ENCODE measurements at places on chromosomes 6 and 20.

- DNase-seq, result no peak
These were observed 55.0 kb downstream of the NOX3 start for GRCh38 chr6:155400654-155400965.

- no peak for DNase-seq
These were observed 55.9 kb upstream of the LOC128125822 start for GRCh38 chr6:63516186-63516944.

DNA sequence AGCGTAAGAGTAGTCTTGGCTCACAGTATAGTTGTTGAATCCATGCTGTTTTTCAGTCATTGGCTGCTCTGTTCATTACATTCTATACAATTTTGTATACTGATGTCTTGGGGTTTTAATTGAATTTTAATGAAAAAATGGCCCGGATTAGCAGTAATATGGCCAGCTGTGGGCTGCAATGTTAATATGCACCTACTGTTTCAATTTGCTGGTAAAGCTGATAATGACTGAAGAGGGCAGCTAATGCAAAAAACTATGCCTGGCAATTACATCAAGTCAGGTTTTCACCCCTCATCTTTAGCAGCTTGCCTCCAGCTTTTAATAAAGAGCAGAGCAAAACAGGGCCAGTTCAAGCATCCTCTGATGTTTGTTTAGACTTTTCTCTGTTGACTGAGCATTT, 394.5 kb downstream of the PLCB1 start:
- no peak for DNase-seq

DNA sequence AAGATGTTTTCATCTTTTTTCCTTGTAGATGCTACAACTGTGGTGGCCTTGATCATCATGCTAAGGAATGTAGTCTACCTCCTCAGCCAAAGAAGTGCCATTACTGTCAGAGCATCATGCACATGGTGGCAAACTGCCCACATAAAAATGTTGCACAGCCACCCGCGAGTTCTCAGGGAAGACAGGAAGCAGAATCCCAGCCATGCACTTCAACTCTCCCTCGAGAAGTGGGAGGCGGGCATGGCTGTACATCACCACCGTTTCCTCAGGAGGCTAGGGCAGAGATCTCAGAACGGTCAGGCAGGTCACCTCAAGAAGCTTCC, 101.5 kb downstream of the POPDC3 start:
- DNase-seq, result no peak

DNA sequence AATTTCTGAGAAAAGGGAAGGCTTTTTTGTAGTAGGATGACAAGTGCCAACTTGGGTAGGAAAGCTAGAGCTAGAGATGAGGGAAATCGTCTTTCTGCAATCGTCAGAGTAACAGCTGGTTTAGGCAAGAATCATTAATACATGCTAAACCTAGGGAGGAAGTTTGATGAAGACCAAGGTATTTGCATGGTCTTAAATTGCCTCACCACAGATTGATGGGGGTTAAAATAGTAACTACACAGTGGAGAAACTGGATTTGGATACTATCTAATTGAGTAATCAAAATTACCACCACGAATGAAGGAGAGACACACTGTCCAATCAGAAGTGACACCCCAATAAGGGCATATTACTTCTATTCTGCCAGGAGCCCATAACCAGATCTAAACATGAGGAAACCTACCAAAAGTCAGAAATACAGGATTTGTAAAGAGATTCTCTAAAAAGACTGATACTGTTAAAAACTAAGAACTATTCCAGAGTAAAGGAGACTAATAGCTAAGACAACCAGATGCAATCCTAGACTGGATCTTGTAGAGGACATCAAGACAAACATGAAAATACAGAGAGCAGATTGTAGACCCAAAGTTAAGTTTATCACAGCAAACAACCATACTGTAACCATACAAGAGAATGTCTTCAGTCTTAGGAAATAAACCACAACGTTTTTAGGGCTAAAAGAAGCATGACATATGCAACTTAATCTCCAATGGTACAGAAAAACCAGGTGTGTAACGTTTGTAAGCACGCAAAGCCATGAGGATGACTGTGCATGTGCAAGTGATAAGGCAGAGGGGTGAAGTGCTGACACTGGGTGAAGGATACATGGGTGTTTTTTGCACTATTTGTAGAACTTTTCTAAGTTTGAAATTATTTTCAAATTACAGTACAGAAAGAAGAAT, 21.8 kb downstream of the SNX5 start:
- no peak for DNase-seq

DNA sequence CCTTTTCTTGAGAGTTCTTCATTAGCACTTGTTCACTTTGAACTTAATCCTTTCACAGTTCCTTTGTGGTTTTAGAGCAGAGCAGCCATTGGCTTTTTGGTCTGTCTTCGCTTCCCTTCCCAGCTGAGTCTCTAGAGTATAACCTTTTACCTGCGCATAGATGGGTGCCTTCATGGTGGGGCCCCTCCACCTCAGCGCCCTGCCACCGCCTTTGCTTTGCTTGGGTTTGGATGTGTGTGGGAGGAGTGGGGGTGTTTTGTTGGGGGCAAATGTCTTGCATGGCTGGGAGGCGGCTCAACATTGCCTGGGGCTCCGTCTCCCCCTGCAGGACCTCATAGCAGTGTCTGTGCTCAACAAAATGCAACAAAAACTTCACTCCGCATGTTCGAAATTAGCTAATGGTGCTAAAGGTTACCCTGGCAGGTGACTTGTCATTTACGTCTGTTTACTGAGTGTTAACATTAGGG, 11.9 kb downstream of the PYGB start:
- DNase-seq, result no peak

- no peak for DNase-seq
These were observed 32.5 kb upstream of the SYNCRIP start for GRCh38 chr6:85675030-85675819.

DNA sequence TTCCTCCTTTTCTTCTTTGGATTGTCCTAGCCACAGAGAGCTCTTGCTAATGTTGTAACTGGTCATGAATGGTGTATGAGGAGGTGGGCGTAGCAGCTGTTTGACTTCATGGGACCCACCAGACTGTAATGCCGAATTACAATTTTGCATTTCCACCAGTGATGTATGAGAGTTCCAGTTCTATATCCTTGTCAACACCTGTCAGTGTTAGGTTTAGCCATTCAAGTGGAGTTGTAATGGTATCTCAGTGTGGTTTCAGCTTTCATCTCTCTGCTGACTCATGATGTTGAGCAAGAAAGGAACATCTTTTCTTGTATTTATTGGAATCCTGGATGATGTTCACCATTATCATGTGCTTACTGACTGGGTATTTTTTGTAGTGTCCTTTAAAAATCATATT, 5.1 kb downstream of the IGF2R start:
- no peak for DNase-seq

GRCh38 chr6:741410-742339, 48.7 kb upstream of the EXOC2 start:
- no peak for DNase-seq

GRCh38 chr6:13913226-13914001, 11.3 kb upstream of the RNF182 start:
- DNase-seq, result no peak

- DNase-seq, result no peak
These were observed 103.0 kb downstream of the PLEKHG1 start for GRCh38 chr6:150702675-150703074.

- DNase-seq, result no peak
These were observed 372.7 kb upstream of the SULF2 start for GRCh38 chr20:48158014-48158413.

- DNase-seq, result peak; percentile 57
These were observed 33.1 kb downstream of the FGD2 start for GRCh38 chr6:37038292-37039198.

- no peak for DNase-seq
These were observed 2.1 kb upstream of the UBE2C start for GRCh38 chr20:45810191-45810970.

DNA sequence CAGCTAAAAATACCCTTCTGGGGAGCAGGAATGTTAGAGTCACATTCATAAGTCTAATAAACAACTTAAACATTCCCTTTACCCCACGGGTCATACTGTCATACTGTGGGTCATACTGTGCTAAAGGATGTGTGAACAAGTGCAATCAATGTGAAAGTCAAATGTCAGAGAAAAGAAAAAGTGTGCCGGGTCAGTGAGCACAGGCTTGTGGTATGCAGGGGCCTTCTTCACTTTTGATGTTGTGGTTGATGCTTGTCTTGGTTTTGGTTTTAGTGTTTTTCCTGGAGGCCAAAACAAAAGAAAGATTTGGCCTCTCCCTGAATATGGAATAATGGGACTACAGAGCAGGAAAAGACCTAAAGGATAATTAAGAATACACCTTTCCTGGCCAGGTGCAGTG, 267.9 kb upstream of the PLN start:
- DNase-seq, result no peak

GRCh38 chr6:163750431-163751031, 336.0 kb downstream of the QKI start:
- DNase-seq, result no peak

- DNase-seq, result no peak
These were observed 670.5 kb upstream of the IMPG1 start for GRCh38 chr6:76742919-76743318.

GRCh38 chr20:23197836-23198235, 111.7 kb upstream of the CD93 start:
- DNase-seq, result no peak

DNA sequence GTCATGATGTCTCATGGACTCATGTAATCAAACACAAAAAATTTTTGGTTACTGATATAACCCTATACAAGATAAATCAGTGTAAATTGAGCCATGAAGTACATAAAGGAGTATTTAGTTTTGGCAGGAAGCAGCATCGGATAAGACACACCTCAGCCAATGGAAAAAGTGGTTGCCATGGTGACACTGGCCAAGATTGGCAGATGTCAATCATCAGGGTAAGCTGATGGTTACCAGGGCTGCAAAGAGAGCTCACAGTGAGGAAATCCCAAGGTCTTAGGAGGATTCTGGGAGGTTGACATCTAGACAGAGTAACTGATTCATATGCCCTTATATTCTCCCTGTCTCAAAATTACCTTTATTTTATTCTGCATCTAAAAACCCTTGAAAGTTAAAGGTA, 203.8 kb upstream of the PCSK2 start:
- no peak for DNase-seq

DNA sequence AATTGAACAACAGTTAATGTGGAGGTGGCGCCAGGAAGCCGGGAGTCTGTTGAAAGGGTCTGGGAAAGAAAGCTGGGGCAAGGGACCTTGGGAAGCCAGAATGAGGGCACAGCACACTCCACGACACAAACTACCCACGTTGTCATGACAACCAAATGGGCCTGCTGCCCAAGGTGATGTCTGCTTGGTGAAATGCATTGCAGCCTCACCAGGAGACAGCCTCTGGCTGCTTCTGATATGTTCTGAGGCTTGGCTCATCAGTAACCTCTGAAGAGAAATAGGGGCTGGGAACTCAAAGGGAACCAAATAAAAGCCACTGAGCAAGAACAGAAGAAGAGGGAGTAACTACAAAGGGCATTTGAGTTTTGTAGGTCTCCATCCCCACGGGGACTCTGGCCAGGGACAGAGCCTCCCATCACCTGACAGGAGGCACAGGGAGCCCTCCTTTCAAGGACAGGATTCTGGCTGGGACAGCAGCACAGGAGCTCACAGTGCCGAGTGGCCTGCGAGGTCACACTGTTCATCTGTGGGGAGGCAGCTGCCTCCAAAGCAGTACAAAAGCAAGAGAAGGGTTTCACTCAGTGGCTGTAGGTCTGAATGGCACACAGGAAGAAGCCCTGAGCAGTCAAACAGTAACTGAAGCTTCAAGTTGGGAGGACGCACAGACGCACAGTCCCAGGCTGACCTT, 44.6 kb upstream of the KCNK16 start:
- DNase-seq, result no peak

- DNase-seq, result no peak
These were observed 23.7 kb downstream of the EZR start for GRCh38 chr6:158795516-158795915.

GRCh38 chr20:13276945-13277541, 56.0 kb downstream of the ISM1 start:
- peak; percentile 45 for DNase-seq

- no peak for DNase-seq
These were observed 144.6 kb upstream of the TMEM170B start for GRCh38 chr6:11392778-11393507.

DNA sequence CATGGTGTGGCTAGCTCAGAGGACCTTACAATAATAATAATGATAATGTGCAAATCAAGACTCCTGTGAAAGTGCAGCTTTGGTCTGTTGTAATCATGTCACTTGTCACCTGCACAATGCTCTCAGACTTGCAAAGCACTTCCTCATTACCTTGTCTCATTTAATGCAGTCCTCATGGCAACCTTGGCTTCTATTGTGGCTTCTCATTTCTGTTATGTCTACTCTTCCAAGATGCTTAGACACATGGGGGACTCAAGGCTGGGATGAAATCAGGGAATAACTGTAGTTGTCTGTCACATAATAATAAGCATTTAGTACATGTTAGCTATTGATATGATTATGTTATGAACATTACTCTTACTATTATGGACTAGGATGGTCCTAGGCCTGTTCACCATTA, 484.2 kb downstream of the PTPRT start:
- DNase-seq, result no peak

DNA sequence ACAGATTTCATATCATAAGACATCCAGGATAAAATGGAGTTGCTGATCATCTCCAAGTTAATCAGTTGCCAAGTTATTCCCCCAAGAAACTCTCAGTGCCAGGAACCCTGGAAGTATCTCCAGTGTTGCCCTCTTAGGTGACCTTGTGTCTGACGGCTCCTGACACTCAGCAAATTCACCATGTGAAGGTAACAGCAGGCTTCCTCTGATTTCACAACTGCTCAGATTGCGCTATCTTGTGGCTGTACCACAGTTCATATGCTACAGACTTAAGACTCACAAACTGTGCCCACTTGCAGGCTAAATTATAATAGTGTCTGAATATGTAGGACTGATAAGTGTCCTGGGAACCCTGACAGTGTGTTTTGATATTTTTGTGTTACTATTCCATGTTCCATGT, 186.6 kb upstream of the OPRM1 start:
- no peak for DNase-seq

DNA sequence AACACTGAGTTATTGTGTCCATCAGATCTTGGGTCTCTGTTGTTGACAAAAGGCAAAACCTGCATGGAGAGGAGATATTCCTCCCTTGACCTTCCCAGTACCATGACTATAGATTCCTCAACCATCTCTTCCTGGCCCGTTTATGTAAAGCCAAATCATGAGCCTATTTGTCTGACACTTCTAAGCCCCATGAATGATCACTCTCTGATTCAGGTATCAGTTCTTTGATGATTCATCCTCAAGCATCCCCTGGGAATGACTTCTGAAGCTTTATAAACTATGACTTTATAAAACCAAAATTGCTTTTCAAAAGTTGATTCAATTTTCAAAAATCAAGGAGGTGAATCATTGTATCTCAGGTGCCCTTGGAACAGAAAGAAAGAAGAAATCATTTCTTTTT, 78.7 kb upstream of the LOC128125822 start:
- DNase-seq, result no peak

Data from stromal cell of bone marrow (primary cell).